Activated T-cell treated with anti-CD3 and anti-CD28 coated beads, Interleukin-2, amount 50 U/mL, for 48 hours (primary cell): ENCODE measurements at places on chromosomes 5 and 9.

DNA sequence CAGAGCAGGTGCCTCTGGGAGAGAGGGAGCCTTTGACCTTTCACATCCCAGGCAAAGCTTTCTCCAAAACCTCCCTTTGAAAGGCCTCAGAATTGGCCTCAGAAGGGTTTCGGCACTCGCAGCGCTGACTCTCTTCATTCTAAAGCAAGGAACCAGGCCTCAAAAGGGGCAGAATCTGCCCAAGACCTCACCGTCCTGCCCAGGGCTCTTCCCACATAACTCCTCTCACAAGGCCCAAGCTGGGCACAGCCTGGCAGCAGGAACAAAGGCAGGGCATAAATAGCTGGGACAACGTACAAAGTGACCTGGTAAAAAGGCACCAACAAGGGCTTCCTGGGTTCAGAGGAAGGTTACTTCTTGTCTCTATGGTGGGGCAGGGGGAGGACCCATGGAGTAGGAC lies 166.3 kb upstream of the FSTL4 start:
- no peak for DNase-seq

- DNase-seq: peak; percentile 18
Measured at GRCh38 chr5:31664566-31664965, 25.6 kb downstream of the PDZD2 start.

DNA sequence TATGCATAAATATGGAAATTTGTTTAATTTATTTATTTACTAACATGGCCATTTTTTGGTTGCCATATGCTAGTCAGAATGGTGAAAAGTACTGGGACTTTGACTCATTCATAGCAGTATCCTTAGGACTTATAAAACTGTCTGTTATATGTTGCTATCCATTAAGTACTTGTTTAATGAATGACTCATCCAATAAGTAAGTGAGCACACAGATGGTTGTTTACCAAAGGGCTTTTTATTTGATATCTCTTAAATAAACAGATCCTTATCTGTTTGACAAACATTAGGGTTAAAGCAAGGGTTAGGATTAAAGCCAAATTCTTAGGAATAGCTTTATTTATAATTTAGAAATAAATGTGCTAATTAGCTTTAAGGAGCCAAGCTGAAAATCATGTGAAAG lies 183.4 kb downstream of the FBXO4 start:
- DNase-seq: no peak

DNA sequence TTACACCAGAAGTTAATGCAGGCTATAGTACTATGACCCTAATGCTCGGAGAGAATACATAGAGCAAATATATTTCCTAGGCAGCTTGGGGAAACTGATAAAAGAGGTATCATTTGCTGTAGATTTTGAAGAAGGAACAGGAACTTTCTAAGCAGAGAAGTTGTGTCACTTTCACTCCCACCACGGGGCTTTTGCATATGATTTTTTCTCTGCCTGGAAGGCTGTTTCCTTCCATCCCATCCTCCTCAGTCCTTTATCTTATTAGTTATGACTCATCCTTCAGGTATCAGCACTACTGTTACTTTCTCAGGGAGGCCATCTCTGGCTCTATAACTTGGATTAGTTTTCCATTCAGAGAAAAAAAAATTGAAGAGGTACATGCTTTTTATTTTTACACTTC lies 2006.1 kb upstream of the WWC1 start:
- no peak for DNase-seq

DNA sequence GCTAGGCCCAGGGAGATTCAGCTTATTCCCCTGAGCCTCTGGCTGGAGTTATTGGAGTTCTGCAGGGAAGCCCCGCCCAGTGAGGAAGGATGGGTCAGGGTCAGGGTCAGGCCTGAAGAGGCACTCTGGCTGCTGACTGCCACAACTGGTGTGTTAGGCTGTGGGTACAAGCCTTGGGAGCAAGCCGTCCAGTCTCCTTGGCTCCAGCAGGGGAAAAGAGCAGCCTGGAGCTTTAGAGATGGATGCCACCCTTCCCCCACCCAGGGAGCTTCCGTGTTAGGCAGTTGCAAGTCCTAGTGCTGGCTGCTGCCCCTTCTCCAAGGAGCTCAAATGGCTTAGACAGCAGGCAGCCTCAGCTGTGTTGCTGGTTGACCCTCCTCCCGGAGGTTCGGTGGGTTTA lies 34.4 kb upstream of the TAF11L2 start:
- no peak for DNase-seq

DNA sequence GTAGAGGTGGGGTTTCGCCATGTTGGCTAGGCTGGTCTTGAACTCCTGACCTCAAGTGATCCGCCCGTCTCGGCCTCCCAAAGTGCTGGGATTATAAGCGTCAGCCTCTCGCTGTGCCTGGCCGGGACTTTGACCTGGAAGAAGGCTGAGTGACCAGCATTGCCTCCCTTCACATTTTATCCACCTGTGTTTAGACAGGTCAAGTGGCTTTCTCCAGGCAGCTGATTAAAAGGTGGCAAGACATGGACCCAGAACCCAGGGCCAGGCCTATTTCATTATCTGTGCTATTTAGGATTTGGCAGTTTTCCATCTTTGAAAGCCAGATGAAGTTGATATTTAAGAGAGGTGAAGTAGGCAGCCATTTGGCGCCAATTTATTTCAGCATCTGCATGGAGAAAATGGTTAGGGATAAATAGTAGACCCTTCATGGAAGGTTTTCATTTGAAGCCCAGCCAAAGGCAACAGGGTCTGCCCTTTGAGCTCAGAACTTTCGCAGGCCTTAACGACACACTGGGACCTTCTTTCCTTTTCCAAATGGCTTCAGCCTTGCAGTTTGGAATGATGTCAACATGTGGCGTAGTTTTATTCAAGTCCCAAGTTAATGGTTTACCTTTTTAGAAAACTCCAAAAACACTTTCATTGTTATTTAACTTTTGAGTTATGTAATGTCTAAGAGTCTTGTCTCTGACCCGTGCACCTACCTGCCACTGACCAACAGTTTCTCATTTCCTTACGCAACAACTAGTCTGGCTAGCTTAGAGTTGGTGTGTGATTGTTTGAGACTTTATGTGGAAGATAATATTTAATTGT lies 8.4 kb downstream of the DAPK1 start:
- no peak for DNase-seq

DNA sequence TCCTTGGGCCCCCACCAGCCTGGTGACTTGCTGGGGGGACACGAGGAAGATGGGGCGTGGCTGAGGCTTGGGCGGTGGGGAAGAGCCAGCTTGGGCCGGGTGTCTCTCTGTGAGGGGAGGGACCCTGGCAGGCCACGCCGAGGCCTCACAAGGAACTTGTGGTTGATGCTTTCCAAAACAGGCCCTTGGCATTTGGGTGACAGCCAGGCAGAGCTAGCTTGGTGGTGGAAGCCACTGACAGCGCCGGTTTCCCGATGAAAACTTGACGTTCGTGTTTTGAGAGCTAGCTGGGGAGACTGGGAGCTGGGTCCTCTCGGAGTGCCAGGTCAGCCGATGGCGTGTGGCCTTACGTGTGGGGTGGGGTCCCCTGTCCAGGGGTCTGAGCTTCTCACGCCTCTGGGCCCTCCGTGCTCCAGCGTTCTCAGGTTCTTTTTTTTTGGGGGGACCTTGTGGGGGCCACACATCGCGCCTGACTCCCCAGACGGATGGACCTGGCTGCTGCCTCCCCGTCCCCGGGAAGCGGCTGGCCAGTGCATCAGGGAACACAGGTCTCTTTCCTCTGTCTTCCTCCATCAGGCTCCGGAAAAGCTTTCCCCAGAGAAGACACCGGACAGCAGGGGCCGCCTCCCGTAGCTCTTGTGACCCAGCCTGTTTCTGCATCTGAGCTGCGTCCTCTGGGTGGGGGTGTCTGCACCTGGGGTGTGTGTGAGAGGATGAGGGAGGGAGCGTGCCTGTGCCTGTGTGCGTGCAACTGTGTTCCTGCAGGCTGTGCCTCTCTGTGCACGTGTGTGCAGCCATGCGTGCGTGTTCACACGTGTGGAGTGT lies 129.3 kb upstream of the LPCAT1 start:
- peak; percentile 50 for DNase-seq

DNA sequence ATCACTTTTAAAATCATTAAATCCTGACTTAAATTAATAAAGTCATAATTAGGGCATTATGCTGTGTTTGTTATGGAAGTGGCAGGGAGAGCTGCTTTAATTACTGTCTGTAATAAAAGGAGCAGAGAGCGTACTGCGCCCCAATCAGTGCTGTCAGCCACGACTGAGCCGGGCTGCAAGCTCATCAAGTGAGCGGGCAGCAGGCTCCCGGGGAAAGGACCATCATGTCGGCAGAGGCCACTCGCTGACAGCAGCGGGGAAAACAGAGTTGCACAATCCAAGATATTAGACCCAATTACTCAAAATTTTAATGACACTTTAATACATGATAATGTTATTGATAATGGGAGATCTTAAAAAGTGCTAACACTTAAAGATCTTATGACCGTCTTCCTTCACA lies 181.6 kb downstream of the AP3B1 start:
- no peak for DNase-seq

- no peak for DNase-seq
Measured at GRCh38 chr9:123828449-123828848, 101.5 kb downstream of the DENND1A start.

- peak; percentile 73 for DNase-seq
Measured at GRCh38 chr9:89426384-89426961, 71.4 kb downstream of the SEMA4D start.

- no peak for DNase-seq
Measured at GRCh38 chr5:173302546-173303155, 25.6 kb downstream of the STC2 start.

GRCh38 chr9:125496313-125496834 lies 210.6 kb downstream of the MAPKAP1 start:
- DNase-seq: no peak

DNA sequence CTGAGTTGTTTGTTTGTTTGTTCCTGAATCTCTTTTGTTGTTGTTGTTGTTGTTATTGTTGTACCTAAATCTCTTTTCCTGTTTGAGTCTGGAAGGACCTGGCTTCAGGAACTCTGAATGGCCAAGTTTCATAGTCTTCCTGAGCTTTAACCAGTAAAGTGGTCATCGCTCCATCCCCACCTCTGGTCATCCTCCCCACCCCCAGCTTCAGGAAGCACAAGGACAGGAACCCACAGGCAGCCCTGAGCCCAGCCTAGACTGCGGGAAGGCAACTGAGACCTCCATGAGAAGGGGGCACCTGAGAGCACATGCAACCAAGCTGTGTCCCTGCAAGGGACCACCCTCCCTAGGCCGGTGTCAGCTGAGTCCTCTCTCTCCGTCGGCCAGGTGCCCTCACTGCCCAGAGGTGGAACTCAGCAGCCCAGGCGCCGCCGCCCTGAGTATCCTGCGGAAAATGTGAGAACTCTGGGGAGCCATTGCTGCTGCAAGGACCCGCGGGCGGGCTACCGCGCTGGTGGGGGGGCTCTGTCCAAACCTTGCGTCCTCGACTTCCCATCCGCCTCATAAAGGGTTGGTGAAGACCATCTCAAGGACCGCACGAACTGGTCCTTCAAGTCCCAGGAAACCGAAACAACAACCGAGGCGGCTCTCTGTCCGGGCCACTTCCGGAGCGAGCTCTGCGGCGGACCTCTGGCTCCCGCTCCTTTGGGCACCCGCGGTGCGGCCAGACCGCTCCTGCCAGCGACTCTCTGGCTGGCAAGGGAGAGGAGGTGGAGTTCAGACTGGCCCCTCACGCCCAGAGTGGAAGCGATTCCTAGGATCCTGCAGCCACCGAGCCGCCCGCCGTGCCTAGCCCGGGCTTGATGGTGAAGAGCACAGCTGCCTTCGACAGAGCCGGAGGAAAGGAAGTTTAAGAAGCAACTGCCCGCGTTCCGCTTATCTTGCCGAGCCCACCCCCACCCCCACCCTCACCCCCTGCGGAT lies 4.2 kb downstream of the BARX1 start:
- peak; percentile 49 for DNase-seq

DNA sequence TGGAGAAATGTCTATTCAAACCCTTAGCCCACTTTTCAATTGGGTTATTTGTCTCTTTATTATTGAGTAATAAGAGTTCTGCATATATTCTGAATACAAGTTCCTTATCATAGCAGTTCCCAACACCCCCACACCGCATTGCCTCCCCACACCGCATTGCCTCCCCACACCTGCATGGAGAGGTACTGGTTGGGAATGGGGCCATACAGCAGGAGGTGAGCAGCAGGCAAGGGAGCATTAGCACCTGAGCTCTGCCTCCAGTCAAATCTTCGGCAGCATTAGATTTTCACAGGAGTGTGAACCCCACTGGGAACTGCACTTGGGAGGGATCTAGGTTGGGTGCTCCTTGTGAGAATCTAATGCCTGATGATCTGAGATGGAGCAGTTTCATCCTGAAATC lies 10.6 kb upstream of the SAP30L start:
- DNase-seq: no peak

DNA sequence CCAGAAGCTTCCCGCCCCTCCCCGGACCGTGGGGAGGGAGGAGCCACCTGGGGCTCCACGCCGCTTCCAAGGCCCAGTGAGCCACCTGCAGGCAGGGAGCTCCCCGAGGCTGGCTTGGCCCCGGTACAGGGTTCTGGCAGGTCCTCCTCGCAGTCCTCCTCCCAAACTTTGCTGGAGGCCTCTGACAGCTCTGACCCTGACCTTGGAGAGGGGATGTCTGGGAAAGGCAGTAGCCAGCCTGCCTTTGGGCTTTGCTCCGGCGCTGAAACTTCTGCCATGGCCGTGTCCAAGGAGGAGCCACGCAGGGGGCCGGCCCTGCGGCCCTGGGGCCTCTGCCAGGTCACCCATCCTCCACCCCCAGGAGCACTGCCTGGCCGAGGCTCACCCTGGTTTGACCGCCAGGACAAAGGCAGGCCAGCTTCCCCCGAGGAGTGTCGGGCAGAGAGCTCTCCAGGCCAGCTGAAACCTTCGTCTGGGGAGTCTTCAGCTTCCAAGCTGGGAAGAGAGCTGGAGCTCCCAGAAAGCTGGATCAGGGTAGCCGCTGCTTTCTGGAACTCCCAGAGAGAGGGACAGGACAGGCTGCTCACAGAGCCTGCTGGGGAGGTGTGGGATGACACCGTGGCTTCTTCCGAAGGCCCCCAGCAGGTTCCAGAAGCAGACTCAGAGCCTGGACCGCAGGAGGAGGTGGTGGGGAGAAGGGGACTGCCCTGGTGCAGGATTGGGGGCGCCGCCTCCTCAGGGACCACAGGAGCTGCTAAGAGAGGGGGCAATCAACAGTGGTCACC lies 9.0 kb upstream of the QSOX2 start:
- no peak for DNase-seq

DNA sequence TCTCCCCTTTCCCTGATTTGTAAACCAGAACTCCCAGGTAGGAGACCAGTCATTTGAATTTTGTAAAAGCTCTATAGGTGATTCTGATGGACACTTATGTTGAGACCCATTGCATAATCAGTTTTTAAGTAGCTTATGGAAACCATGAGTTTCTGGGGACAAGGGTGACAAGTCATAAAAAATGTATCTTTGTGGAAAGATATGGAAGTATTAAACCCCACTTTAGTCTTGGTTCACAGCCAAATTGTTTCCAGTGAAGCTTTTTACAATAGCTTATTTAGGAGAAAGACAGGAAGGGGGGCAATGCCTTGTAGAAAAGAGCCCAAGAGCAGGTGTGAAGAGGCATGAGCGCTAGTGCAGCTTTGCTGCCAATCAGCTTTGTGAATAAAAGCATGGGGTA lies 453 bp upstream of the CCL28 start:
- no peak for DNase-seq
